Esophagus squamous epithelium (tissue), 5 donors: ENCODE measurements at places on chromosomes 7 and 10. TPM values are rescaled to one million over a fixed set of nuclear protein-coding genes. Genes with fewer than 3 reads are reported as not detected.

DNA sequence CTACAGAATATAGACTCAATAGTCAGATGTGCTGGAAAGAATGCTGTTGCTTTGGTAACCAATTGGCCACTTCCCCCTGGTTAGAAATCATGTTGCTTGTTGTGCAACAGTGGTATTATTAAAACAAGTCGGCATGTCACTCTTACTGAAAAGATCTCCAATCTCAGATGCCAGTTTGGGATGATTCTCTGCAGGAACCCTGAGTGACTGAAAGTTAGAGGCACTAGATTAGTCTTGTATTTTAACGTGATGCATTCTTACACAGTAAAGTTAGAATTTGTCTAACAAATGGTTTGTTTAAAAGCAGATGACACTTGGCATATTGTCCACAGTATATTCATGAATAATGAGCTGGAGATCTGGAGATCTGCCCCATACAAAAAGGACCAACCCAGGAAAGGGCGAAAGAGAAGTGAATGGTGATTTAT is 287.6 kb downstream of the TWIST1 start:
- H3K27ac ChIP-seq, result no peak overlapping the region
- no peaks in the 10 kb centered on the region for H3K36me3 ChIP-seq

DNA sequence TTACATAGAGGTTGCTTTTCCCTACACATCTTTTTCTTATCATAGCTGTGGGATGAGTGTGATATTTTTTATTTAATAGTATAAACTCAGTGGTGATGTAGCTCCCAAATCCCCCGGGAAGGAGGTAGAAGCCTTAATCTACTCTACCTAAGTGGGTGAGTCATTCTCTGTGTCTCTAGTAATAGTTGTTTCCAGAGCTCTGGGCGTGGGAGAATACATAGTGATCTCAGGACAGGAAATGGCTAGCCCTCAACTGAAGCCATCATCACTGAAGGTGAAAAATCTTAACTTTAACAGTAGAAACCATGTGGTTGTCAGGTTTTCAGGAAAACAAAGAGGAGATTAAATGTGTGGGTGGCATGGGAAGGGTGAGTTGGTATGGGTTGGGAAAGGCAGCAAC is 278.4 kb downstream of the ANKRD30A start:
- H3K36me3 ChIP-seq, result no peaks in the 10 kb centered on the region
- H3K4me1 ChIP-seq, result no peaks in the 10 kb centered on the region
- no peak for DNase-seq
- H3K27me3 ChIP-seq, result no peaks in the 10 kb centered on the region
- no peak overlapping the region for H3K27ac ChIP-seq

GRCh38 chr10:113390896-113391295 is 162.0 kb upstream of the HABP2 start:
- no peaks in the 10 kb centered on the region for H3K27me3 ChIP-seq
- no peaks in the 10 kb centered on the region for H3K36me3 ChIP-seq
- no peak overlapping the region for H3K27ac ChIP-seq
- no peaks in the 10 kb centered on the region for H3K4me1 ChIP-seq

- DNase-seq, result no peak
- H3K27ac ChIP-seq, result no peak overlapping the region
- H3K4me3 ChIP-seq, result no peak overlapping the region
- no peaks in the 10 kb centered on the region for H3K36me3 ChIP-seq
These were observed 47.7 kb upstream of the COMMD3 start for GRCh38 chr10:22268503-22268902.

- no peak overlapping the region for H3K27ac ChIP-seq
- no peaks in the 10 kb centered on the region for H3K27me3 ChIP-seq
- no peak overlapping the region for H3K4me3 ChIP-seq
These were observed 16.1 kb downstream of the TAS2R41 start for GRCh38 chr7:143493751-143494150.

GRCh38 chr7:37113661-37114355 is 334.9 kb downstream of the ELMO1 start:
- H3K27me3 ChIP-seq, result no peaks in the 10 kb centered on the region
- no peak overlapping the region for H3K4me3 ChIP-seq
- H3K4me1 ChIP-seq, result peaks cover 12% of the 10 kb centered on the region
- DNase-seq, result no peak

CPN1 gene
- not detected for total RNA-seq
